Hepatic stellate cell (primary cell): ENCODE measurements at places on chromosomes 7 and 10.

DNA sequence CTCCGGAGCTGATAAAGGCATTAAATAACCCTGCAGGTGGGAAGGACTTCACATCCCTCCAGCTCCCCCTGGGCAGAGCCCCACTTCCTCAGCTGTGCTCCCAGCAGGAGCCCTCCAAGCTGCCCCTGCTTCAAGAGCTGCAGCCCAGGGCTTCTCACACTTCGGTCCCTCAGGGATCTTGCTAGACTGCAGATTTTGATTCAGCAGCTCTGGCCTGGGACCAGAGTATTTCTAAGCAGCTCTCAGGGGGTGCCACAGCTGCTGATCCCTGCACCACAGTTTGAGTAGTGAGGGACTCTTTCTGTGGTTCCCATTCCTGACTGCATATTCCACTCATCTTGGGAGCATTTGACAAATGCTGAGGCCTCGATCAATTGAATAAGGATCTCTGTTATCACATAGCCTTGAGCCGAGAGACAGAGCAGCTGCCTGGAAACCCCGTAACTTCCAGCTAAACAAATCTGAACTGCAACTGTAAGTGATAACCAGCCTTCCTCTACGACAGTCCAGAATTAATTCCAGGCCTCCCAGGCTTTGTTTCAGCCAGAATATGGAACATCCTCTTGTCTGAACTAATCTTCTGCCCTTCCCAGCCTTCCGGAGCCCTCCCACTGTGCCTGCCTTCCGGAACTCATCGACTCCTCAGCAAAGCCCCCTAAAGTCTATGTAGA is 161.4 kb downstream of the CCDC3 start:
- DNase-seq, result no peak

- no peak for DNase-seq
Observed at GRCh38 chr7:117818232-117818631, 55.0 kb downstream of the CTTNBP2 start.

DNA sequence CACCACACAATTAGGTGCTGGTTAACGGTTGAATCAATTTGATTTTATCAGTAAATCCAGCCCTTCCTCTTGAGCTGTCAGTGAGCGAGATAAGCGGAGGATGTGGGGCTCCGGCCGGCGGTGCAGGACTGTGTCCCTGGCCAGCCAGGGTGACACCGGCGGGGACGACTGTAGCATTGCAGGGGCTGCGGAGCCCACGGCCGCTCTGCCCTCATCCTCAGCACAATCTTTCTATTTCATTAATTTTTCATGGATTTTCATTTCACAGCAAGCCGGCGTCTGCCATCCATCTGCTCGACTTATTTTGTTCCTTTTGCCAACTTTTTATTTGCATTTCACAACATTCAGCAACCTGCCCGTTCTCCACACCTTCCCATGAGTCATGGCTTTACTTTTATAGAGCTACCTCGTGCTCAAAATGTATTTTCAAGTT is 4.7 kb downstream of the ADARB2 start:
- DNase-seq, result no peak

- DNase-seq, result no peak
Observed at GRCh38 chr7:98509836-98510235, 107.2 kb upstream of the NPTX2 start.

- DNase-seq, result no peak
Observed at GRCh38 chr7:87318741-87319140, 26.7 kb upstream of the CROT start.

- no peak for DNase-seq
Observed at GRCh38 chr7:3140834-3141233, 97.2 kb upstream of the CARD11 start.

GRCh38 chr10:77872151-77872946 is 54.2 kb downstream of the DLG5 start:
- no peak for DNase-seq

DNA sequence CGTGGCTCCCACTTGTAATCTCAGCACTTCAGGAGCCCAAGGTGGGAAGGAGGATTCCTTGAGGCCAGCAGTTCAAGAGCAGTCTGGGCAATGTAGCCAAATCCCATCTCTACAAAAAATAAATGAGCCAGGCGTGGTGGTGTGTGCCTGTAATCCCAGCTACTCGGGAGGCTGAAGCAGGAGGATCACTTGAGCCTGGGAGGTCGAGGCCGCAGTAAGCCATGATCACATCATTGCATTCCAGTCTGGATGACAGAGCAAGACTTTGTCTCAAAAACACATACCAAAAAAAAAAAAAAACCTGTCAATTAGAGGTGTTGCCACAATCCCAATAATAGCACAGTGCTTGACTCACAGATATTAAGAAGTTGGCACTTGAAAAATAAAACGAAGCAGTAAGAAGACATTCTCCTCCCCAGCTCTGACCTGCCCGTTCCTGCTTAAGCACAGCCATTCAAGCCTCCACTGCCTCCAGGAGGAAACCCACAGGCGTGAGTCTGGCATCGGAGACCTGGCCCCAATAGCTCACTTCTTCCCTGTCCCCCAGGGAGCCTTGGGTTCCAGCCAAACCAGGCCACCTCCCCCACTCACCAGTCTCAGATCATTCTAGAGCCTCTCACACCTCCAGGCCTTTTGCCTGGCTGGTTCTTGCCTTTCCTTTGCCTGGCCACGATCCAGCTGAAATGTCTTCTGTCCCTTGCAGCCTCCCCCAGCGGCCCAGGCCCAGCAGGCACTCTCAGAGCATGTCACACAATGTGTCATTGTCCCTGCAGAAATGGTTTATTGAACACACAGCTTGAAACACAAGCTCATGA is 45.3 kb upstream of the GTF2I start:
- DNase-seq, result no peak

DNA sequence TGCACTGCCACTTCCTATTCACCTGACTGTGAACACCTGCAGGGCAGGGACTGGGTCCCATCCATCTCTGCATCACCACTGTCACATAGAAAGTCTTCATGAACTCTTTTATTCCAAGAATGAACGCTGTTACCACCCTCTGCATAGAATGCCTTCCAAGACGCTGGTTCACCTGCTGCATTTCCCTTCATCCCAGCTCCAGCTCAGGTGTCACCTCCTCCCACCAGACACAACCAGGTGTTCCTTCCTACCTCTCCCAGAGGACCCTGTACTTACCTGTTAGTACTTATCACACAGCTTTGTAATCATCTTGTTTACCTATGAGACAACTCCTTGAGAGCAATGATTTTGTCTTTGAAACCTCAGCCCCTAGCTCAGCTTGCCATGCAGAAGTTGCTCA is 31.1 kb downstream of the SORBS1 start:
- no peak for DNase-seq

GRCh38 chr7:40916813-40917212 is 782.0 kb downstream of the SUGCT start:
- no peak for DNase-seq

DNA sequence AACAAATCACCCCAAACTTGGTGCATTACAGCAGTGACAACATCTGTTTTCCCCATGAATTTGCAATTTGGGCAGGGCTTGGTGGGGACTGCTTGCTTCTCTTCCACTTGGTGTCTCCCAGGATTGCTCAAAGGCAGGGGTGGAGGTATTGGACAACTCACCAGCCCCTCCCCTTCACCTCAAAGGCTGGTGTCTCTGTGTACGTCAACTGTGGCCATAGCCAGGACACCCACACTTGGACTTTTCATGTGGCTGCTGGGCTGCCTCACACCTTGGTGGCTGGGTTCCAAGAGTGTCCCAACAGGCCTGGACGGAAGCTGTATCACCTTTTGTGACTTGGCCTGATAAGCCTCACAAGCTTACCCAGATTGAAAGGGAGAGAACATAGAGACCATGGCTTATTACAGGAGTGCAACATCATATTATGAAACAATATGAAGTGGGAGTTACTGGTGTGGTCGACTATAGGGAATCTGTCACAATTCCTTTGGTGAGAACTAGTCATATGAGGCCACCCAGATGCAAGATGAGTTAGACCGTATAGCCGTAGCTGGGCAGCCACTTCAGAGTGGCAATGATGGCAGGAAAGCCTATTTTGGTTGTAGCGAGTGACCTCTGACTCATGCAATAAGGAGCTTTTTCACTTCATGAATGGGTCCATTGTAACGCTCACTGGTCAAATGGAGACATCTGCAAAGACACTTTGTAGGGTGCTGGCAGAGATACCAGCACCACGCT is 187.6 kb upstream of the ITGB1 start:
- no peak for DNase-seq

DNA sequence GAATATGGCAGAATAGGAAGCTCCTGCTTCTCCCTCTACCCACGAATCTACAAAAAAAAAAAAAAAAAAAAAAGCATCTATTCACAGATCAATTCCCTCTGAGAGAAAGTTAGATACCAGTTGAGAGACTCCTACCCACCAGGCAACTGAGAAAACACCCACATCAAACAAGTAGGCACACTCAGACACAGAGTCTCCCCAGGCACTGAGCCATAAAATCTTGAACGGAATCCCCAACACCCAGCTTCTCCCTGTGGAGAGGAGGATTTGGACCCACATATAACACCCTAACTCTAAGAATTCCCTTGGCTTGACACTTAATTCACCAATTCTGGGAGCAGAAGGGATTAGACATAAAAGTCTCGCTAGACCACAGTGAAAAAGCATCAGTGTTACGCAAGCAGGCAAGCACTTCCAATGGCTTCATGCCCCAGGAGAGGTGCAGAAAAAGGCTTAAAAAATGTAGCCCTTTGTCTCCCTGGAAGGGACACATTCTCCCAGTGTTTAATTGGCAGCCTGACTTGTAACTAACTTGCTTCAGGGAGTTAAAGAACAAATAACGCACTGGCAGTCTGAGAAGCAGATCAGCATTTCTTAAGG is 192.2 kb downstream of the ELAPOR2 start:
- no peak for DNase-seq

DNA sequence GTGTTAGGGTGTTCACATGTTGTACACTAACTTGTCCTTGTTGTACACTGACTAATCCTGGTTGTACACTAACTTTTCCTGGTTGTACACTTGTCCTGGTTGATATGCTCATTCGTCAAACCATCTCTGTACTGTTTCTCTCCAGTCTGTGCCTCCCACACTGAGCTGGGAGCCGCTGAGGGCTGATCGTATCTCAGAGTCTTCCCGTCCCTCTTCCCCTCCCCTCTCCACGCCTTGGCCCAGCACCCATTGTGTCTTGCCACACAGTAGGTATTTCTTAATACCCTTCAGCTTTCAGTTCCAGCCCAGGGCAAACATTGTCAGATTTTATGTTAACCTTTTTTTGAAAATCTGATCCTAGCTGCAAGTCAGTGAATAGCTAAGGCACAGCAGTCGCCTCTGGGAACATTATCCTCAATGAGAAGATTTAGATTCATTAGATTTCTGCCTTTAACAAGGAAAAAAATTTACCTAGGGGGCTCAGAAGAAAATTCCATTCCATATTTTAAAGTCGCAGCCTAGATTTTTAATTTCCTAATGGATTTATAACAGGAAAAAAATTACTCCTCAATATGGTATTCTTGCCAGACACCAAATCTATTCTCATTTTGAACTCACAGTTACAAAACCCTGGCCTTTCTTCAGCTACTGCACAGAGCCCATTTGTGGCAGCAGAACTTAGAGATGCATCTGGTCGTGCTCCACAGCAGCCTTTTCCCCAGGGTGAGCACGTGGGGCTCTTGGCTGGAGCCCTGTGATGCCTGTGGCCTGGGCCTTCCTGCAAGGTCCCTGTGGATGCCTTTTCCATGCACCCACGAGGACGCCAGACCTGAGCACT is 33.0 kb upstream of the CHST15 start:
- DNase-seq, result no peak

GRCh38 chr10:102781921-102782557 is 38.3 kb downstream of the WBP1L start:
- no peak for DNase-seq

DNA sequence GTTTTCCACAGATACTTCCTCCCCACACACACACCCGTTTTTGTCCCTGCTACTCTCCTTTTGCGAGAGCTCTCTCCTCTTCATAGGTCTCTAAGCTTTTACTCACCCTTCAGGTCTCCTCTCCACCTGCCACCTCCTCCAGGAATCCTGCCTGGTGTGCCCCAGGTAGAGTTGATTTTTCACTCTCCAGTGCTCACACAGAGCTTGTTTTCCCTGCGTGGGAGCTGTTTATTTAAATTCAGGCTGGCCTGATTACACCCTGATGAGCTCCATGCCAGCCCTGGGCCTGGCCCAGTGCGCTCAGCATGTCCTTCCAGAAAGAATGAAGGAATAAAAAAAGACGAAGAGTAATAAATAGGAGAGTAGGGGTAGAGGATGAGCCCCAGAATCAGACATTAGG is 7.5 kb upstream of the CLDN4 start:
- DNase-seq, result no peak
